ENCODE measurements at places on chromosomes 1 and 21.

GRCh38 chr1:43280692-43281091 is 4.7 kb downstream of the C1orf210 start:
- no peak for DNase-seq

- DNase-seq: peak; percentile 91
Observed at GRCh38 chr1:156727926-156728598, at the start of gene METTL25B. Gene METTL25B (plus strand): TSS chr1:156728469. CDS start chr1:156729105, 636 bp downstream.

- no peak for DNase-seq
Observed at GRCh38 chr1:18192182-18192581, 84.6 kb downstream of the IGSF21 start.

GRCh38 chr1:231387770-231388669 is 34.1 kb downstream of the EGLN1 start:
- DNase-seq: no peak

DNA sequence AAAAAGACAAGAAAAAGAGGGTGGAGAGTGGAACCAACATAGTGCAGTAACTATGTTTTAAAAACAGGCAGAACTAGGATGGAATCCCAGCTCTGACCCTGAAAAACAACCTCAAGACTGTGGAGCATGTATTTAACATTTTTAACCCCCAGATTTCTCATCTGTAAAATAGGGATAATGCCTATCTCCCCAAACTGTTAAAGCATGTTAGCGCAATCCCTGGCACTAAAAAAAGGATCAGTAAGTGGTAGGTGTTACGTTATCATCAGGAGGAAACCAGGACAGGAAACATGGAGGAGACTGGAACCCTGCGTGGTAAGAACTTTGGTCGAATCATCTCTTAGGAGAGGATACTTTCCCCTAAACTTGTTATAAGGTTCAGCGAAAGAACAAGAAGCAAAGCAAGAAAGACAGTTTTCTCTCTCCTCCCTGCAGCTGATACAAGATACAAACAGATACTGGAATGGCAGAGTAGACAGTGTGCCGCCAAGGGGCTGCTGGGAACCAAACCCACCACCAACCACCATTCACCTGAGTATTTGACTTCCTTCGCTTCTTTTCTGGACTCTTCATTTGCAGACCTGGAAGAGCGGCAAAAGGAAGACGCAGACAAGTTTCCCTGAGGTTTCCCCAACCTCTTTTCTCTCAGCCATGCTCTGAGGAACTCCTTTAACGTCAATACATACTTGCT is 991 bp downstream of the PYGO2 start:
- DNase-seq: no peak
